Left ventricle myocardium inferior (tissue), 1 donor: ENCODE measurements at places on chromosomes 6 and 20.
A peak's percentile ranks its signal among the peaks of the same experiment; 100 is the strongest.

GRCh38 chr6:118317581-118318563 lies 230.2 kb upstream of the PLN start:
- peak overlapping the region; percentile 15 for H3K4me3 ChIP-seq
- no peaks in the 10 kb centered on the region for H3K27me3 ChIP-seq
- peaks cover 63% of the 10 kb centered on the region for H3K4me1 ChIP-seq
- no peak for DNase-seq

- no peaks in the 10 kb centered on the region for H3K27me3 ChIP-seq
- H3K4me1 ChIP-seq: peaks cover 10% of the 10 kb centered on the region
- H3K4me3 ChIP-seq: no peak overlapping the region
Observed at GRCh38 chr6:38436726-38437465, 202.8 kb downstream of the BTBD9 start.

- H3K4me1 ChIP-seq: peaks cover 30% of the 10 kb centered on the region
- H3K27me3 ChIP-seq: no peaks in the 10 kb centered on the region
- no peak for DNase-seq
- H3K36me3 ChIP-seq: peaks cover 47% of the 10 kb centered on the region
Observed at GRCh38 chr6:129312880-129313279, 397.1 kb downstream of the ARHGAP18 start.

DNA sequence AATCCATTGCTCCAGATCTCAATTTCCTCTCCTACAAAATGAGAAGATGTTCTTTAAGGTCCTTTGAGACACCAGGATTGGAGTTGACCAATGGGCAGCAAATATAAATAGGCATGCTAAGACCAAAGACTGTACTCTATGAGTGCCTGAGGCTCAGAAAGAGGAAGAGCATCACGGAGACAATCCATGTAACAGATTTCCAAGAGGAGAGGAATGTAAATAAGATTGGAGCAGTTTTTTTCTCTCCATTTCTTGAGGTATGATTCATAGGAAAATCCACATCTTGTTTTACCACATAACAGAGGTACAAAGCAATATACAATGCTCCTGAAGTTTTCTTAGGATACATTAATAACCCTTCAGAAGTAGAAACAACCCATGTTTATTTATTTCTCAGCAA lies 109.8 kb downstream of the UBE3D start:
- H3K4me3 ChIP-seq: no peak overlapping the region
- DNase-seq: no peak
- H3K27ac ChIP-seq: no peak overlapping the region
- no peaks in the 10 kb centered on the region for H3K36me3 ChIP-seq
- H3K27me3 ChIP-seq: no peaks in the 10 kb centered on the region

DNA sequence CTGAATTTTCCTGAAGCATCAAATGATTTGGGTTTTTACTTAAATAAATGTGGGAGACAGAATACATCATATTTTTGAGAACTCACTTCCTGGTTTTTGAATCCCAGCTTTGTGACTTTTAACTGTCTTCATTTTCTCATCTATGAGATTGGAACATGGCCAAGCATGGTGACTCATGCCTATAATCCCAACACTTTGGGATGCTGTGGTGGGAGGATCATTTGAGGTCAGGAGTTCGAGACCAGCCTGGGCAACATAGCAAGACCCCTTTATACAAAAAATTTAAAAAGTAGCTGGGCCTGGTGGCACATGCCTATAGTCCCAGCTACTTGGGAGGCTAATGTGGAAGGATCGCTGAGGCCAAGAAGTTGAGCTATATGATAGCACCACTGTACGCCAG lies 122.3 kb downstream of the QKI start:
- no peak overlapping the region for H3K4me3 ChIP-seq
- H3K27ac ChIP-seq: peak overlapping the region; percentile 39
- H3K36me3 ChIP-seq: peaks cover 4% of the 10 kb centered on the region
- no peaks in the 10 kb centered on the region for H3K27me3 ChIP-seq
- DNase-seq: no peak

GRCh38 chr6:96562886-96563285 lies at the start of gene FHL5:
FHL5 (plus strand) TSS chr6:96563128; CDS start chr6:96603614, 40,486 bp downstream.
- no peak for DNase-seq
- H3K36me3 ChIP-seq: no peaks in the 10 kb centered on the region
- no peaks in the 10 kb centered on the region for H3K4me1 ChIP-seq
- peak within 1 kb of the TSS; percentile 48 for H3K4me3 ChIP-seq
- H3K27ac ChIP-seq: peak within 1 kb of the TSS; percentile 54
- H3K27me3 ChIP-seq: no peaks in the 10 kb centered on the region

DNA sequence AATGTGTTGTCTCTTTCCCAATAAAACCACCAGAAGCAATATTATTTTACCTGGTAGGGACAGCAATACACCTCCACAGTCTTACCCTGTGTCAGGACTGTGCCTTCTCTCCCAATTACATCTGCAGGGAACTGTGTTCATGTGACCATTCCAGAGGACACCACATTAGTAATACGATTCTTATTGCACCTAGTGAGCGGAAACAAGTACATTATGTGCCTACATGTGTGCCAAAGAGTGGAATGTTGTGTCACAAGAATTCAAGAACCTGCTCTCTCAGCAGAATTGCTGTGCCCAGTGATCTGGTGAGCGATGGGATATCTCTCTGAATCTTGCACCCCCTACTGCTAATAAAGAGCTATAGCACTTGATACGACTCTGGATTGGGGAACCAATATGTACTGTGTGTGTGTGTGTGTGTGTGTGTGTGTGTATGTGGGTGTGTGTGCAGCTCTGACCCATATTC lies 57.4 kb upstream of the FOXC1 start:
- no peaks in the 10 kb centered on the region for H3K36me3 ChIP-seq
- no peak overlapping the region for H3K4me3 ChIP-seq
- no peak for DNase-seq
- no peak overlapping the region for H3K27ac ChIP-seq
- H3K4me1 ChIP-seq: peaks cover 8% of the 10 kb centered on the region

- peak overlapping the region; percentile 42 for H3K27ac ChIP-seq
- DNase-seq: no peak
- peaks cover 30% of the 10 kb centered on the region for H3K4me1 ChIP-seq
- H3K27me3 ChIP-seq: no peaks in the 10 kb centered on the region
- H3K4me3 ChIP-seq: no peak overlapping the region
Observed at GRCh38 chr6:38371881-38372280, 267.8 kb downstream of the BTBD9 start.
